T-helper 1 cell (primary cell): ENCODE measurements at places on chromosomes 5 and 9.

GRCh38 chr9:4519604-4520003 is 29.3 kb downstream of the SLC1A1 start:
- DNase-seq = no peak

DNA sequence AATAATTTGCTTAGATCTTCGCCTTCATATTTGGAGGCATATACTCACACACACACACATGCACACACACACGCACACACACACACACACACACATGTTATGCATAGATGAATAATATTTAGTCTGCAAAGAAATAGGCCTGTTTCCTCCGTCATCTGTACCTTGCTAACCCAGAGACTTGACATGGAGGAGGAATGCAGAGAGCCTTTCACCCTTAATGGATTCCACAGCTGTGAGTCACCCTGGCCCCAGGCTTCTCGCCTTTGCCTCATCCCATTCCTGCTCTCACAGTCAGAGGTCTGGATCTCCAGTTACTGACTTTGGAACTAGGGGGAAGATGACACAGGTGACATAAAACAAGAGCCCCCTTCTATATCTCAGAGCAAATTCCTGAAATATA is 29.7 kb downstream of the ZNF462 start:
- DNase-seq = no peak

- DNase-seq = no peak
Measured at GRCh38 chr5:137581776-137582175, 82.7 kb upstream of the SPOCK1 start.

- DNase-seq = no peak
Measured at GRCh38 chr5:41143131-41143901, 70.0 kb downstream of the C6 start.

GRCh38 chr5:69049151-69049550 is 44.7 kb upstream of the SLC30A5 start:
- no peak for DNase-seq

DNA sequence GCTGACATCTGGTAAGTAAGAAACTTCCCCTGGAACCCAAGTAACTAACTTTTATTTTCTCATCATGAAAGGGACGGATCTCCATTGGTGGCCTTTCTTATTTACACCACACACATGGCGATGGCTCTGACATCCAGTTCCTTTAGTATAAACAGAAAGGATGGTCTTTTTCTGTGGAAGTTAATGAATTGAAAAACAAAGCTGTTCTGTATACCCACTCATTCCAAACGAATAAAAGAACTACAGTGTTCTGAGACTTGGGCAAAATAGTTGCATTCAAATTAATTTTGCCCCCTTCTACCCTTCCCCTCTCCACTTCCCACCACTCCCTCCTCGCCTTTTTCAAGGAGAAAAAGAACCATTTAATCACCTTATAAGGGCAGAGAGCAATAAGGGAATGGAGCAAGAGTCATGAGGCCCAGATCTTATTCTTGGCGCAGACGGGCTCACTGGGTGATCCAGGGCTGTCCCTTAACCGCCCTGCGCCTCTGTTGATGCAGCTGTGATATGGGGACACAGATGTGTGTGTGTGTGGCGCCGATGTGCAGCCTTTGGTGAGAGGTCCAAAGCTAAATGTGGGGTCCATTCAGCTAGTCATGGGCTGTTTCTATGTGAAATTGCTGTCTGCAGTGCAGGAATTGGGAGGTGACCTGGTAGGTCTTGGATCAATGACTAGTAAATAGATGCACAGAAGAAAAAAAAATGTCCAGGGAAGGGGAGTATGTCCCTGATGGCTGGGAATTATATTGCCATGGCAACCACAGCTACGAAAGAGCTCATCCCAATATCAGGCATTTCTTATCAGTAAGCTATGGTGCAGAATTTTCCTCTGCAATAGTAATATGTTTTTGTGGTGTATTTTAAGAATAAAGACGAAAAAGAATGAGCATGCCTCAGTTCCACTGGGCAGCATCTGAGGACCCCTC is 141.5 kb upstream of the ERCC6L2 start:
- no peak for DNase-seq

DNA sequence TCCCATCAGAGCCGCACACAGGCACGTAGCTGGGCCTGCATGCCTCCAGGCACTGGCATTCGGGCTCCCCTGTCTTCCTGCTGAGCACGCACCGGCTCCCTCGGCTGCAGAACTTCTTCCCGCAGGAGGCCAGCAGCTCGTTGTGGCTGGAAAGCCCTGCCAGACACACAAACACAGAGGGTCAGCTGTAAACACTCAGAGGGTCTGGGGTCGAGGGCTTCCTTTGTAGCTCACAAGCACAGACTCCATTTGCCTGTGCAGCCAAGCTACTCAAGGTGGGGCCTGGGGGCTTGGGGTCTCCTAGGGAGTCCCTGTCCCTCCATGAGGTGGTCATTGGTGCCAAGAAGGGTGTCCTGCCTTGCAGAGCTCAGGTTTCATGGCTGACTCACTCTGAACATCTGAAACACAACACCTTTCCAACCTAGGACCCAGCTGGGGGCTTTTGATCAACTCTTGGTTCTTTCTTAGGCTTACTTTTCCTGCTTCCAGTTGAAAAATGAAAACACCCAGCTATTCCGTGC is 211.4 kb downstream of the FSTL4 start:
- DNase-seq = no peak

- DNase-seq = no peak
Measured at GRCh38 chr5:130045334-130045733, 141.1 kb downstream of the CHSY3 start.

DNA sequence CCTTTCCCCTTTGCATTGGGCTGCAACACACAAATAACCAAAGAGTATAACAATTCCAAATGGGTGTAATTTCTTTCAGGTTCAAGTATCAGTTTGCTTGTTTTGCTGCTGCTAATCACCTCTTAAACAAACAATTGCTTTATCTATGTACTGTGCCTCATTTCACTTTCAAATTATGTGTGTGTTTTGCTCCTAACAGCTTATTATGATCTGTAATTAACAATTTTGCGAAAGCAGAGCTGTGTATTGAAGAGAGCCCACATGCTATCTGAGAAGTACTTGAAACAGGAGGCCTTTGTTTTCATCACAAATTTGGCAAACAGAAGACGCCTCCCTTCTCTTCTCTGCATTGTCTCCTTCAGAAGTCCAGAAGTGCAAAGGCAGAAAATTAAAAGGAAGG is 312.0 kb downstream of the TLE1 start:
- no peak for DNase-seq

DNA sequence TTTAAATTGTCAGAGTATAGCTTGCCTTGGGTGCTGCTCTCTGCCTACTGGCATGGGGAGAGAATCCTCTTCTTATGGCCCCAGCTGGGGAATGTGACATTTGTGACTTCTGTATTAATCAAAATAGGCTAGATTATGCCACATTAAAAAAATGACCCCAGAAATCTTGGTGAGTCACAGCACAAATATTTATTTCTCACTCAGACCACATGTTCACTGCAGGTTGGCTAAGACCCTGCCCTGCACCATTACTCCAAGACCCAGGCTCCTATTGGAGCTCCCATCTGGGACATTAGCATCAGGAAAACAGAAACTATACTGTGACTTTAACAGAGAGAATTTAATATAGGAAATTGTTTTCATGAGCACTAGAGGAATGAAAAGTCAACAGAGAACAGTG is 16.6 kb upstream of the WHRN start:
- no peak for DNase-seq

GRCh38 chr9:20621471-20622329 is 599 bp downstream of the MLLT3 start:
- DNase-seq = peak; percentile 82

GRCh38 chr9:99335280-99335679 is 113.2 kb downstream of the SEC61B start:
- no peak for DNase-seq

DNA sequence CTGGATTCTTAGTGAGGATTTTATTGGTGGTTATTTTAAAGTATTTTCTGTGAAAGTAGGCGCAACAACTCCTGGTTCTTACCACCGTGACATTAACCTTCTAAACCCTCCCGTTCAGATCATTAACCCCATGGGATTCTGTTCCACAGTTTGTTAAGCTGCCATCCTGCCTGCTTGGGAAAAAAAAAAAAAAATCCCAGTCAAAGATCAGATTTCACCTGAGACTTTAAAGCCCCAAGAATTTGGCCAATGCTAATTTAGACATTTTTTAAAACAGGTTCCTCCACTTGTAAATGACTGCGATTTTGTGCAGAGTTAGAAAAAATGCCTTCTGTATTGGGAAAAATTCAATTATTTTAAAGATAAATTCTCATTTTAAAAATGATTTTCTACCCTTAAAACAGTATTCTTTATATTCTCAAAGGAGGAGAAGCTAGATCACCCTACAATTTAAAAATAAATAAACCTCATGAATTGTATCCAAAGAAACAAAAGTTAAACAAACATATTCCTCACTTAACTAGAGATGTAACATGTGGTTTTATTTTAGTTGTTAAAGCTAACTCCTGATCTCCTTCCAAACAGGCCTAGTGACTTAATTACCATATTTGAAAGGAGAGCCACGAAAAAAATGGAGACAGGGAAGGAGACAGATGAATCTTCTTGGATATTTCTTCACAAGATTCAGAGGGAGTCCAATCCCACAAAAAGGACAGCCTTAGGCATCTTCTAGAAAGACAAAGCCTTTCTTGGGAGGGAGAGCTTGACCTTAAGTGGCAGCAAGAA is 93.1 kb upstream of the IFNK start:
- DNase-seq = no peak

DNA sequence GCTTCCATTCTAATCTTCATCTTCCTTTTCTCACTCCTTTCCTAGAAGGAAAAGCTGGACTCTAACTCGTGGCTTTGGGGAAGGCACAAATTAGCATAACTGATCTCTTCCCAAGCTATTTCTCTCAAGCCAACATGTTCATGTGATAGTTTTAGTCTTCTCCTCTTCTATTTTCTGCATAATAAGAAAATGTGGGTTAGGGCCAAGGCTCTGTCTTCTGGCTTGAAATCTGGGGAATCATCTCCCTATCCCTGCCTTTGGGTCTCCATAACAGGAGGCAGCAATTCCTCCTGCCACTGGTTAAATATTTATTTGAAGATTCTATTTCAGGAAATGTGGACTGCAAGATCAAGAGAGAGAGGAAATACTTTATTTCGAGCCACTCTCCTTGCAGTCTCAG is 1669.6 kb downstream of the MAT2B start:
- DNase-seq = no peak

DNA sequence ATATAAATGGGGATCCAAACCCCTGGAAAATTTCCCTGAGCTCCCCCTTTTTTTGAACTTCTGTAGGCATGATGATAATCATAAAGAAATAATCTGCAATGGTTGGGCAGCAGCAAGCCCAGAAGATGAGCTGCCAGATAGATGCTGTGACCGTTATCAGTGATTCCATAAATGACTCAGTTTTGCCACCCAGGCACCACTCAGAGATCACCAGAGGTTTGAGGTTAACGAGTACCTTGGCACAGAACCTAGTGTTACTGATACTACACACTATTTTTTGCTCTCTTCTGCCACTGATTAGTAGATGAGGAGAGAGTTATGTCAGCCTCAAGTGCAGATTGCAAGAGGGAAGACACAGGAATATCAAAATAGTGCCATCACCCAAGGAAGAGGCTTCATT is 199.3 kb upstream of the PTGER4 start:
- DNase-seq = no peak

DNA sequence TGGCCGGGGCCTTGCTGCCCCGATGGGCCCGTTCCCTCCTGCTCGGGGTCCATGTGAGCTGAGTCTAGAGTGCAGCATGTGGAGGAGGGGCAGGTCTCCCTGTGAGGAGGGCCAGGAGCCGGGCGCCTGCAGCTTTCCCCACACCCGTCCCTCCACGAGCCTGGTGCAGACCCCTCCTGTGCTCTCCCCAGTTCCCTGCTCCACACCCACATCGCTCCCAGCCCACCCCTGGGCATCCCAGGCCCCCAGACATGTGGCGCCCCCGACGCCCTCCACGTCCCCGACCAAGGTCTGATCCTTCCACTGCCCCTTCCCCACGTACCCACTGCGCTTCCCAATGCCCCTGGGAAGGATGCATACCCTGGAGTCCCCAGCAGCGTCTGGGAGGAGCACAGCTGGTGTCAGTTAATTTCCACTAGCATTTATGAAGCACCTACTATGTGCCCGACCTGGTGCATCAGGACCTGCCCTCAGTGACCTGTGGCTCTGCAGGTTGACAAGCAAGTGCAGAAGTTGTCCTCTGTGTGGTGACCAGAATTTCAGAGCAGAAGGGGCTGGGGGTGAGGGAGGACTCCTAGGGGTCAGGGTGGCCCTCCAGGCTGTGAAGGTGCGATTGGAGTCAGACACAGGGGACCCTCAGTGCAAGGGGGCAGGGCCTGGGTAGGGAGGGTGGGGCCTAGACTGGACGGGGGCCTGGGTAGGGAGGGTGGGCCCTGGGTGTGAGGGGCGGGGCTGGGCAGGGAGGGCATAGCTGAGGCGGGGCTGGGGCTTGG is 10.8 kb upstream of the SLC6A18 start:
- DNase-seq = no peak

DNA sequence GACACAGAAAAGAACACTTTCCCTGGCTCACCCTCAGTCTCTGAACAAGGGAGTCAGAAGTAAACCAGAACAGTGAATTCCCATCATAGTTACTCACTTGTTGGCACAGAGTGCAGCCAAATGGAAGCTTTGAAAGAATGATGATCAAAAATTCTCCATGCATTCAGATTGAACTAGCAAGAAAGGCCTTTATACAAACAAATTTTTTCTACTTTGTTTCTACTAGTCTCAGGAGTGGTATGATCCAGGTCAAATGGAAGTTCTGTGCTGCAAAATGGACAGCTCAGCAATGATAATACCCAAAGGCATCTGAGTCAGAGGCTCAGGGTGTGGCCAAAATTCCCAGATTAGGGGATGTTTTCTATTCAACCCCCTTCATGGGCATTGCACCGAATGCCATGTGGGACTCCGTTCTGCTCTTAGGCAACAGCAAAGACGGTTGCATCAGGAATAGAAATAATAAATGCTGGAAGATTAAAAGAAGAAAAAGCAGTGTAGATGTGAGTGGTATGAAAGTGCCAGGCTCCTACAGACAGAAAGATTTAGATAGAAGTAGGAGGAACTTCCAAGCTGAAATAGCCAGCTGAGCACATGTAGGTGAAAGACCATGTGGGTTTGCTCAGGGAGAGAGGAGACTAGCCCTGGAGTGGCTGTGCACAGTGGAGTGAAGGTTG is 24.0 kb upstream of the ASPN start:
- DNase-seq = no peak

- DNase-seq = peak; percentile 21
Measured at GRCh38 chr5:14331386-14331781, 188.2 kb downstream of the TRIO start.

- no peak for DNase-seq
Measured at GRCh38 chr5:146467760-146468159, 20.6 kb downstream of the TCERG1 start.

DNA sequence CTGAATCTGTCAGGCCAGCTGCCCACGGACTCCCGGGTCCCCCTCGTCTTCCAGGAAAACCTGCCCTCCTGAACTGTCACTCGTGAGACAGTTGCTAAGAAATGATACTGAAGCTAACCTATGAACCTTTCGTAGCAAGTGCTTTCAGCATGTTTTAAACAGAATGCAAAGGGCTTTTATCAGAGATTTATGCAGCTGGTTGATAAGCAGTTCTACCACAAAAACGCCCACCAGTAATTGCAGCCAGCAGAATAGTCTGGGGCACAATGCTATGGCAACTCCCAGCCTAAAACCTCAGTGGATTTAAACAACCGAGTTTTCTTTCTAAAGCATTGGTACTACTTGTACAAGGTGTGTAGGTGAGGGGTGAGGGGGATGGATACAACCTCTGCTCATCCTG is 97.5 kb downstream of the IRX2 start:
- DNase-seq = no peak

GRCh38 chr9:127863191-127863621 is 8.7 kb upstream of the ENG start:
- DNase-seq = no peak
